Cerebellar cortex (tissue), 1 donor: ENCODE measurements at places on chromosomes 13 and 19.

GRCh38 chr19:38288123-38288855 lies 15.8 kb upstream of the C19orf33 start:
- no peak for DNase-seq

GRCh38 chr13:77460195-77460594 lies 75.3 kb upstream of the SCEL start:
- no peak for DNase-seq

GRCh38 chr13:106529415-106530170 lies 5.9 kb downstream of the EFNB2 start:
- no peak for DNase-seq

GRCh38 chr19:16527971-16528521 lies 14.2 kb downstream of the CHERP start:
- DNase-seq = peak; percentile 16

GRCh38 chr13:104593693-104594092 lies 1527.5 kb upstream of the SLC10A2 start:
- DNase-seq = no peak

DNA sequence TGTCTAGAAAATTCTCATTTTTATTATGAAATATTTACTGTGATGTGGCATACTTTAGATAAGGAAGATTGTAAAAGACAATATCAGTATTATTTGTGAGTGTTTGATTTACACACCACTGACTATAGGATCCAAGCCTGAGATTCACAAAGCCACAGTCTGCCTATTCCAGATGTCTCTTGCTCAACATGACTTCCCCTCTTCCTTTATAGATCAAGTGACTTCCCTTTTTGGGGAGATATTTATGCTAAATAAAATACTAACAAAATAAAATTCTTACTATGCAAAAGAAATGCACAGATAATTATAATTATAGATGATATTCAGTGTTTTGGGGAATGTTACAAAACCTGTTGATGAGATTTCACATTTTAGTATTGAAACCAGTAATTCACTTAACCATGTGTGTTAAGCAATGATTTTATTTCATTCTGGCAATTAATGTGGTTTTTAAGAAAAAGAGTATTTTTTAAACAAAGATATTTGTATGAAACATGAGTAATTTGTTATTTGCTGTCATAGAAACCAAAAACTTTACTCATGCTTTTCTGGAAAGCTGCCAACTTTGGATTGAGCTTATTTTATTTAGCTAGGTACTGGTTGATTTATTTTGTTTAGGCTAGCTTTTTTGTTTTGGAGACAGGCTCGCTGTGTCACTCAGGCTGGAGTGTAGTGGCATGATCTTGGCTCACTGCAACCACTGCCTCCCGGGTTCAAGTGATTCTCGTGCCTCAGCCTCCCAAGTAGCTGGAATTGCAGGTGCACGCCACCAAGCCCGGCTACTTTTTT lies 13.7 kb upstream of the GPR183 start:
- no peak for DNase-seq

- no peak for DNase-seq
These were observed 185.4 kb downstream of the POSTN start for GRCh38 chr13:37413161-37413560.
